CD4-positive, alpha-beta T cell treated with Interleukin-12 subunit alpha and Interleukin-12 subunit beta, for 1 hour (primary cell): ENCODE measurements at places on chromosomes 12 and 14.

- no peak for DNase-seq
Observed at GRCh38 chr12:1500095-1500801, 94.1 kb downstream of the FBXL14 start.

- no peak for DNase-seq
Observed at GRCh38 chr12:49046129-49046895, 14.3 kb downstream of the KMT2D start.

DNA sequence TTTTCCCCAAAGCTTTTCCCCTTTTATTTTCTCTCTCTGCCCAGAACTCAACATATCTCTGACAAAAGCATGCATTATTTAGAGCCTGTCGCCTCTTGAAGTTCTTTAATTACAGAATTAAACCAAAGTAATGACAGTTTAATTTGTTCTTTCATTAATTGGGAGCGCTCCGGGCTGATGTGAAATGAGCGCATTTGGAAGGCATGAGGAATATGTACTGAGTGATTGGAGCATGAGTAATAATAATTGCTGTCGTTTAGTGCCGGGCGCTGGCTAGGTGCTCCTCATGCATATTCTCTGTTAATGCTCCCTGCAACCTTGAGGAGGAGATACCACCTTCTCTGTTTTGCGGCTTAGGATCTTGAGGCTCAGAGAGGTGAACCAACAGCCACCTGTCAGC lies 120.5 kb downstream of the SLC25A47 start:
- no peak for DNase-seq

GRCh38 chr14:91830777-91831176 lies 36.6 kb downstream of the TC2N start:
- no peak for DNase-seq

DNA sequence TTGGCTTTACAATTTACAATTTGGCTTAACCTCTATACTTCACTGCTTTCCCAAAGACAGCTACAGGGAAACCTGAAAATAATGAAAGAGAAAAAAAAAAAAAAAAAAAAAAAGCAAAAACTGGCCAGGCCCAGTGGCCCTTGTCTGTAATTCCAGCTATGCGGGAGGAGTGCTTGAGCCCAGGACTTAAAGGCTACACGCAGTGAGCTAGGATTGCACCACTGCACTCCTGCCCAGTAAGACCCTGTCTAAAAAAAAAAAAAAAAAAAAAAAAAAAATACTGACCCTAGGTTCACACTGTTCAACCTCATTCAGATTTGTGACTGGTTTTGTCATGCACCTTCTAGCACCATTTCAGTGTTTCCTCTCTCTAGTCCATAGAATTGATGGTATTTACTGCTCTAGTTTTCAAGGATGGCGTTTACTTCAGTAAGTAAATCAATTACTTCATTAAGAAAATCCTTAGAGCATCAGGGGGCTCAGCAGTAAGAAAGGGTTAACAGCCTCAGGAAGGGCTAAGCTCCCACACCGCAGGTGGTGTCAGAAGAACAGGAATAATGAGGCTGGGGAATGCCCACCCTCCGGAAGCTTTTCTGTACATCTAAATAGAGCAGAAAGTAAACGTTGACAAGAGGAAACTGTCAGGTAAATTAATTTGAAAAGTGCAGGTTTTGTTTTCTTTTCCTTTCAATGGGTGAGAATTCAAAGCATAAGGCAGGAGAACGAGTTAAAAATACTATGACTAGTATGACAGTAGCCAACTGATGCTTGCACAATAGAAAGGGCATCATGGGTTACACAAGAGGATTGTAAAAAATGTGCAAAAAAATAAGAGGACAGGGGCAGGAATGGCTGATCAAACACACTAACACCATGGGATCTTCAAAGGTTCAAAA lies 115.0 kb upstream of the MDM1 start:
- no peak for DNase-seq

DNA sequence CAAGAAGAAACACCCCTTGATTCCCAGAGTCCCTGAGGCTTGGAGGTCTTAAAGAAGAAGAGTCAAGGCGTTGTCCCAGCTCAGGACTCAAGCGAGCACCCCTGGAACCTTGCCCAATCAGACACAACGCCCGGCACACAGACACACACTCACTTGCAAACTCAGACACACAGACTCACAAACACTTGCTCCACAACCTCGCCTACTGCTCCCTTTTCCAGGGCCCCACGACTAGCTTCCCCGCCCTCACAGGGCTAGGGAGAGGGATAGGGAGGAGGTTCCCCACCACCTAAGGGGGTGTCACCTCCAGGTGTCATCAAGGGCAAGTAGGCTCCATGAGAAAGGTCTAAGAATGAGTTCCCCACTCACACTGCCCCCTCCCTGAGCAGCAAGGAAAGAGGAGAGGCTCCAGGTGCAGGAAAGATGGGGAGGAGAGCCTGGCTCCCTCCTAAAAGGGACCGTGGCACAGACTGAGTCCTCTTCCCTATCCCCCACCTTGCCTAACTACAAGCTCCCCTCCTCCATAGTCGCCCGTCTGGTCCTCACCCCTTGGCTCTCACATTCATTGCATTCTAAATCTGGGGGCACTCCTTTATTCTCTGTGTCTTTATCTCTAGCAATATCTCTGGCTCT lies 717 bp downstream of the WNT10B start:
- DNase-seq: no peak
